ENCODE measurements at places on chromosomes 2 and 18.
A peak's percentile ranks its signal among the peaks of the same experiment; 100 is the strongest.

- no peak for DNase-seq
Observed at GRCh38 chr2:126672980-126673605, 17.1 kb downstream of the GYPC start.

GRCh38 chr2:52335727-52336126 is 1303.8 kb upstream of the NRXN1 start:
- DNase-seq, result no peak

GRCh38 chr2:49943944-49944778 is 789.8 kb upstream of the FSHR start:
- DNase-seq, result no peak

- no peak for DNase-seq
Observed at GRCh38 chr2:187079901-187080300, 230.9 kb upstream of the ZSWIM2 start.

DNA sequence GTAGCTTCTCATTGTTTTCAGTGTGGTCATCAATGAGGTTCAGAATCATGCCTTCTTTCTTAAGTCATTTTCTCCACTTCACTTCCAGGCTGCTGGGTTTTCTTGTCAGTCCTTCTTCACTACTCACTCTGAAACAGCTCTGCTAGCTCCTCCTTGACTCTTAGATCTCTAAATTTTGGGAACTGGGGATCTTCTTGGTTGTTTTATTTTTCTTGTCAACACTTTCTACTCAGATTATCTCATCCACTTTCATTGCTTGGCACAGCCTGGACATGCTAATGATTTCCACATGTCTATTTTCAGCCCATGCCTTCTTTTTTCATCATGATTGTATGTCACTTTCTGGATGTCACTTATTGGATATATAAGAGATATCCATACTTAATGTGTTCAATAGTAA is 517.8 kb upstream of the DSEL start:
- DNase-seq, result no peak

DNA sequence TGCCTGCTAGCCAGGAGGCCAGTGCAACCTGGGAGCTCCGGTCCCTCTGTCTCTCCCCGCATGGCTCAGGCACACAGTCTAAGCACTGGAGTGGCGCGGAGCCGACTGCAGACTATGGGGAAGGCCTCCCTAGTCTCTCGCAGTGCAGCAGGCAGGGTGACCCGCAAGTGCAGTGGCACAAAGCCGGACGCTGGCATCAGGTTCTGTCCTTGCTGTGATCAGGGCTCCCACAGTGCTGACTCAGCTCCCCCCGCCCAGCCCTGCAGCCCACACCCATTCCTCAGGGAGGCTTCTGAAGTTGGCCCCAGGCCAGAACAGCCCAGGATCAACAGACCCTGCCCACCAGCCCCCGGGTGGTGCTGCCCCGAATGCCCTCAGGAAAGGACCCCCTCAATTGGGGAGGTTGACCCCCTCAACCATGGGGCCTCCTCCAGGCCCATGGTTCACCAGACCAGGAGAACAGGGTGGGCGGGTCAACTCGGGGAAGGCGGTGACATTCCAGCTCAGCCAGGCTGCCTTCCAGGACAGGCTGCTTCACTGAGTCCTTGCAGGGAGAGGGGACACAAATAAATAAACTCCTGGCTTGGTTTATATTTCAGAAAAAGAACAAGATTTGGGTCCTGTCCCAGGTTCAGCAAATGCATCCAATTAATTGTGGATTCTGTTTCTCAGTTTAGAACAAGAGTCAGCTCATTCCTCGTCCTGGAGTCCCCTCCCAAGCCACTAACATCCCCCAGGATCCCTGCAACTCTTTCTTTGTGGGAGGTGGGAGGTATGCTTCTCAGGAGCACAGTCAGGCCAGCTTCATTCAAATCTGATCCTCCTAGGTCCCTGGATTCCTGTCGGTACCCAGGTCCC is 12.2 kb downstream of the BIN1 start:
- no peak for DNase-seq

DNA sequence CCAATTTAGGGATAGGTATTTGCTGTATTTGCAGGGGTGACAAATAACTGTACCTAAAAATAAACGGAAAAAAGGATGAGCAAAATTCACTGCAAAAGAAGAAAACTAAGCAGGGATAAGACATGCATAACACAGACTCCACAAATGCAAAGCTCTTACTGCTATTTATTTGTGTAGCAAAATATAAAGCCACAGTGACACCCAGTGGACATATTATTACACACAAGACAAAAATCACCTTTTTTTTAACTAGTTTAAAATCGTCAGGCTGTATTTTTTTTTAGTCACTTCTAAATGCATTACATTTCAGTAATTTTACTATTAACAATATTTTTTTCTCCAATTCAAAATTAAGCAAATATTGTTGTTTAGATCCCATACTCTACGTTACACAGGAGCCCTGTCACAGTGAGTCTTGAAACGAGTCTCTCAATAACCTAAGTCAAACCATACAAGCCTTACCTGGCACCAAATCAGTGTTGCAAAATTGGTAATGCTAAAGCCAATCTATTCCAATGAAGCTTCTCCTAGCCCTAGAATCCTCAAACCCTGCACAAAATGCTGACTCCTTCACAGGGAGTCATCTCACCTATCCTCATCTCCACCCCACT is 23.7 kb downstream of the METTL4 start:
- DNase-seq, result no peak

GRCh38 chr18:62720766-62721613 is 5.6 kb downstream of the PHLPP1 start:
- no peak for DNase-seq

DNA sequence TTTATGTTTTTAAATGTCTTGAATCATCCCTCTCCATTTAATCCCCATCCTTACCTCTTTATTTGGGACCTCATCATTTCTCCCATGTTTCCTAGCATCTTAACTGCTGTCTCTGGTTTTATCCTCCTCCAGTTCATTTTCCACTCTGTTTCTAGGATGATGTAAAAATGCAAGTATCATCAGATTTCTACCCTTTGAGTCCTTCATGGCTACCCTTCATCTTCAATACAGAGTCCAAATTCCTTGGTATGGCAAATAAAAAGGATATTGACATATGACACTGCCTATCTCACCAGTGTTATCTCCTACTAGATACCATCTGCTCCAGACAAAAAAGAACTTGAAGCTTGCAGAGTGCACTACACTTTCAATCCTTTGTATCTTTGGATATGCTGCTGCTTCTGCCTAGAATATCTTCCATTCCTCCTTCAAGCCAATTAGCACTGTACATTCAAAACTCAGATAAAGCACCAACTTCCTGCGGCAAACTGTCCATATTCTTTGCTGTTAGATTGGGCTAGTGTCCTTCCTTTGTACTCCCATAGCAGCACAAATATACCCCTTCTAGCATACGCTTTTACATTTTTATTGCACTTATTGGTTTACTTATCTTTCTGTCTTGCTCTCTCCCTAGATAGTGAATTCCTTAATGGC is 24.6 kb upstream of the TLK1 start:
- no peak for DNase-seq

DNA sequence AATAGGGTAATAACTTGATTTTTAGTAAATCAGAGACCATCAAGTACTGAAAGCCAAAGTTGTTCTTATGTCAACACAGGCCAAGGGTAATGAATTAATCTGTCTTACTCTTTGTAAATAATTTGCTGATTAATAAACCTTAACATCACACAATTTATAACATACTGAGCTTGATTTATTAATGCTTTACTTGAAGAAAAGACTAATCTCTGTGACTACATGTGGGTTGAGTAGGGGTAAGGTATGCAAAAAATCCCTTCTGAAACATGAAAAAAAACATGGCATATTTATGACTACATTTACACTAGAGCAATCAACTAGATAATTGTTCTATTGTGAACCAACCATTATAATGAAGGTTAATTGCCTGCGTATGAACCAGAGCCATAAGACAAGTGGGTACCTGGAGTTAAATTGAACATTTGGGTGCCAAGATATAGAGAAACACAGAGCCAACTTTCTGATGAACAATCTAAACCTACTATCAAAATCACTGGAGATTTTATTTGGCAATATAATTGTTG is 67.7 kb upstream of the GRB14 start:
- no peak for DNase-seq

- no peak for DNase-seq
Observed at GRCh38 chr2:20484034-20484617, 37.3 kb downstream of the RHOB start.

- DNase-seq, result peak; percentile 24
Observed at GRCh38 chr18:23810396-23810795, 121.1 kb downstream of the LAMA3 start.

- no peak for DNase-seq
Observed at GRCh38 chr2:2026851-2027250, 282.5 kb upstream of the PXDN start.

DNA sequence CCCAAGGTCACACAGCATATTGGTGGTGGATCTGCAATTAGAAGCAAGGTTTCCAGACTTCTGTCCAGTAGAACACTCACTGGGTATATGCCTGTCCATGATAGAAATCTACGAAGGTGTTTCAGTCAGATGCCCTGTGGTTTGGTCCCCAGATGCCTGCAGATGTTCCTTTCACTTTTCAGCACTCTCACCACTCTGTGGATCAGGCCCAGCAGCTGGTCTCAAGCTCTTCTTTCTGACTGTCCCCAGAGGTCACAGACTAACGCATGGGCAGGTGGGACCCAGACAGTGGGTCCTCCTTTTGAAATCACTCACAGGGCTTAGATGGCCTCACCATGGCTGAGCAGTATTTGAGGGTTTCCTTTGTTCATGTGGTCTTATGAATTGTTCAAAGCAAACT is 376.5 kb downstream of the ALK start:
- no peak for DNase-seq

Measured in effector memory CD8-positive, alpha-beta T cell (primary cell).